ENCODE measurements at places on chromosomes 12 and 14.

GRCh38 chr12:130127532-130127911 is 34.7 kb upstream of the FZD10 start:
- DNase-seq, result no peak

- no peak for DNase-seq
These were observed at the start of gene SYT1 for GRCh38 chr12:78864403-78864869. Gene SYT1, plus strand, starts transcription at chr12:78864774.

GRCh38 chr12:90938451-90938850 is 16.5 kb downstream of the CCER1 start:
- DNase-seq, result no peak

DNA sequence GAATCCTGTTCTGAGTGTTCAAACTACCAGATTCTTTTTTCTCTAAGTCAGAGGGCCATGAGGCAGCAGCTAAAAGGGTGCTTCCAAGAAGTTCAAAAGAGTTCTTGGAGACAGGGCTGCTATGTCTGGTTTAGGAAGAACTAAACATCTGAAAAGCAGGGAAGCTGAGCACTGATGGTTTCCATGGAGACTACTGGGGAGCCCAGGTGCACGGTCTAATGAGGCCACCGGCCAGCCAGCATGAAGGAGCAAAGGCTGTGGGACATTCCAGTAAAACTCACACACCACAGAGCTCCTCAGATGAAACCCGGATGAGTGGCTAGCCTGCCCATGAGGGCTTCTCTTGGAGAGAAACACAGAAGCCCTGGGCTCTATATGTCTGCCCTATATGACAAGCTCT is 97.3 kb downstream of the KCNK10 start:
- DNase-seq, result no peak

GRCh38 chr12:29783773-29784666 is at the start of gene TMTC1:
Gene TMTC1, minus strand, starts transcription at chr12:29783942. Its CDS starts 191 bp downstream, at chr12:29783751.
- no peak for DNase-seq

DNA sequence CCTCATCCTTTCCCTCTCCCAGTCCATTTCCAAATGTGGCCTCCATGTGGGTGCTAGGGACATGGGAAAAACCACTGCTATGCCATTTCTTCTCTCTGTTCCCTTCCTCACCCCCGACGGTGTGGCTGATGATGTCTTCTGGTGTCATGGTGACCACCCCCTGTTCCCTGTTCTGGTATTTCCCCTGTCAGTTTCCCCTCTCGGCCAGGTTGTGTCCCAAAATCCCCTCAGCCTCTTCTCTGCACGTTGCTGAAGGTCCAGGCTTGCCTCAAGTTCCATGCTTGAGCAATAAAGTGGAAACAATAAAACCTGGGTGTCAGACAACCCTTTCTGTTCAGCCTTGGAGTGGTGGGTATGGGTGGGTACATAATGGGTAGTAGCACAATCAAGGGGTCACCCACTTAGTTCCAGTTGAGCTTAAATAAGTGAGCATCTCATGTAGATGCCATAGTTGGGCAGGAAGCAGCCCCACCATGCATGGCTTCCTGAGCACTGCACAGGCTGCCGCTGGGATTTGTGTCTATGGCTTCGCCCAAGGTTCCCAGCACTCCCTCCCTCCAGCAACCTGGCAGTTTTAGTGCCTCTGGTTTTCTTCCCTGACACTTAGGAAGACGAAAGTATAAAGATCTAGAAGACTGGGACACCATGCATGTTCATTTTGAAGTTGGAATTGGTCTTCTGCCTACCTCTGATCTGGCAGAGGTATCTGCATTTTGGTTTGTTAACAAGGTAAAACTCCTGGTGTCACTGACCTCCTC is 8.7 kb upstream of the ITFG2 start:
- no peak for DNase-seq

GRCh38 chr14:48274826-48275225 is 599.4 kb upstream of the MDGA2 start:
- DNase-seq, result no peak

- DNase-seq, result no peak
These were observed 88.8 kb downstream of the GALNT8 start for GRCh38 chr12:4809013-4809448.

DNA sequence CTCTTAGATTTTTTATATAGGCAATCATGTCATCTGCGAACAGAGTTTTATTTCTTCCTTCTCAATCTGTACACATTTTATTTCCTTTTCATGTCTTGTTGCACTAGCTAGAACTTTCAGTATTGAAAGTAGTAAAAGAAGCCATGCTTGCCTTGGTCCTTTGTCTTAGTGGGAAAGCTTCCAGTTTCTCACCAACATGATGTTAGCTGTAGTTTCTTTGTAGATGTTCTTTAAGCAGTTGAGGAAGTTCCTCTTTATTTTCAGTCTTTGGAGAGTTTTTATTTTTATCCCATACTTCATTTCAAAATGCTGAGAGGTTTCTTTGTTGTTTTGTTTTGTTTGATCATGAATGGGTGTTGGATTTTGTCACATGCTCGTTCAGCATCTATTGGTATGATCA is 12.7 kb upstream of the RIMKLB start:
- DNase-seq, result no peak

DNA sequence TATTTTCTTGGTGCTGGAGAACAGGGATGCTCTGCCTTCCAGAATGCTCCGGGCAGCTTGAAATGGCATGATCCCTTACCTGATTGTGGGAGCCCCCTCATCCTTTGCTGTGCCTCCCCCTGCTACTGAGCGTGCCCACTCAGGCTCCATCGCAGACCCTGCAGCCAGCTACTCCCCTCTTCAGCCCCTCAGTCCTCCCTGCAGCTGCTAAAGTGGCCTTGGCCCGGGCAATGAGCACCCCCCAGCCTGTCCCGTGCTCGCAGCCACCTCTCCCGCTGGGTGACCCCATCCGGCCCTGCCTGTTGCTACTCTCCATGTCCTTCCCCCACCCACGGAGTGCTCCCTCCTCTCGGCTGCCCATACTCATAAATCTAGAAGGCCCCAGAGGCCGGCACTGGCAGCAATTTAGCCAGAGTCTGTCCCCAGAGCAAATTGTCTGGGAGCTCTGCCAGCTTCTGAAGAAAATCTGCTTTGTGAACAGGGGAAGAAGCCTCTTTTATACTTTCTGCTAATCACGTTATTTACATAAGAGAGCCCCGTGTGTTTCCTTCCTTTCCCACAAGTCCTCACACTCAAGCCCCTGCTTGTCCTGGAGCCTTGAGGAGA is 143.7 kb upstream of the FRMD6 start:
- no peak for DNase-seq

- DNase-seq, result no peak
These were observed 5.7 kb downstream of the SOCS2 start for GRCh38 chr12:93578221-93578620.

- DNase-seq, result peak; percentile 20
These were observed 33.2 kb downstream of the ZNF664 start for GRCh38 chr12:124006085-124006845.

- DNase-seq, result no peak
These were observed 15.5 kb downstream of the XPOT start for GRCh38 chr12:64419696-64420095.

- no peak for DNase-seq
These were observed 244.0 kb upstream of the FKBP4 start for GRCh38 chr12:2550561-2551411.

DNA sequence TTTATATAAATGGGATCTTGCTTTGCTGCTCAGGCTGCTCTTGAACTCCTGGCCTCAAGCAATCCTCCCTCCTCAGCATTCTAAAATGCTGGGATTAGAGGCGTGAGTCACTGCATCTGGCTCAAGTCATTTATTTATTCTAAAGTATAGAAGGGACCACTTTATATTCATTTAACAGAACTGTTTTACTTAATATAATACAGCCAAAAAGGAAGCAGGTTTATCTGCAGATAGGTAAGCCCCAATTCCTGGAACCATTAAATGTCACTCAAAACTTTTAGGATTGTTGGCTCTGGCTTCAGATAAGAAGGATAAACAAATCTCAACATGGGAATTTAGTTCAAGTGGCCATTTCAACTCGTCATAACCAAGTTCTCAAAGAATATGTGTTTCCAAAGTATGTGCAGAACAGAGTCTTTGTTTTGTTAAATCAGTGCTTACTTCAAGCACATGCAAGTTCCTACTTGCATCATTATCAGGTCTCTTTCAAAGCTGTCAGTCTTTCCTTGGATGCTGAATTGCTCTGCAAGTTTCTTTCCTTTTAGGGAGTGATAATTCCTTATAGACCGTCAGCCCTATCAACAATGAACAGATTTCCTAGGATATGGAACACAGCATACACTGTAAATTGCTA is 60.4 kb downstream of the KITLG start:
- DNase-seq, result no peak

GRCh38 chr12:111158992-111159391 is 209.9 kb downstream of the PHETA1 start:
- DNase-seq, result no peak

DNA sequence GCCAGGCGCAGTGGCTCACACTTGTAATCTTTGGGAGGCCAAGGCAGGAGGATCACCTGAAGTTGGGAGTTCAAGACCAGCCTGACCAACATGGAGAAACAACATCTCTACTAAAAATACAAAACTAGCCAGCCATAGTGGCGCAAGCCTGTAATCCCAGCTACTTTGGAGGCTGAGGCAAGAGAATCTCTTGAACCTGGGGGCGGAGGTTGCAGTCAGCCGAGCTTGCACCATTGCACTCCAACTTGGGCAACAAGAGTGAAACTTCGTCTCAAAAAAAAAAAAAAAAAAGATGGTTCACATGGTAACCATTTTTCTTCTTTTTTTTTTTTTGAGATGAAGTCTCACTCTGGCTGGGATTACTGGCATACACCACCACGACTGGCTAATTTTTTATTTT is 35.3 kb downstream of the SLC2A14 start:
- DNase-seq, result no peak

- DNase-seq, result peak; percentile 88
These were observed 12.1 kb upstream of the ESPL1 start for GRCh38 chr12:53255996-53256395.

- no peak for DNase-seq
These were observed 45.0 kb downstream of the ACTN1 start for GRCh38 chr14:68934066-68934465.

GRCh38 chr14:35932136-35932535 is 106.0 kb downstream of the BRMS1L start:
- DNase-seq, result no peak

GRCh38 chr12:1344245-1344644 is 250.1 kb downstream of the FBXL14 start:
- no peak for DNase-seq

- DNase-seq, result no peak
These were observed 55.6 kb downstream of the PITPNM2 start for GRCh38 chr12:123095078-123095881.

- peak; percentile 32 for DNase-seq
These were observed 35.7 kb upstream of the ATP2A2 start for GRCh38 chr12:110245369-110245772.

DNA sequence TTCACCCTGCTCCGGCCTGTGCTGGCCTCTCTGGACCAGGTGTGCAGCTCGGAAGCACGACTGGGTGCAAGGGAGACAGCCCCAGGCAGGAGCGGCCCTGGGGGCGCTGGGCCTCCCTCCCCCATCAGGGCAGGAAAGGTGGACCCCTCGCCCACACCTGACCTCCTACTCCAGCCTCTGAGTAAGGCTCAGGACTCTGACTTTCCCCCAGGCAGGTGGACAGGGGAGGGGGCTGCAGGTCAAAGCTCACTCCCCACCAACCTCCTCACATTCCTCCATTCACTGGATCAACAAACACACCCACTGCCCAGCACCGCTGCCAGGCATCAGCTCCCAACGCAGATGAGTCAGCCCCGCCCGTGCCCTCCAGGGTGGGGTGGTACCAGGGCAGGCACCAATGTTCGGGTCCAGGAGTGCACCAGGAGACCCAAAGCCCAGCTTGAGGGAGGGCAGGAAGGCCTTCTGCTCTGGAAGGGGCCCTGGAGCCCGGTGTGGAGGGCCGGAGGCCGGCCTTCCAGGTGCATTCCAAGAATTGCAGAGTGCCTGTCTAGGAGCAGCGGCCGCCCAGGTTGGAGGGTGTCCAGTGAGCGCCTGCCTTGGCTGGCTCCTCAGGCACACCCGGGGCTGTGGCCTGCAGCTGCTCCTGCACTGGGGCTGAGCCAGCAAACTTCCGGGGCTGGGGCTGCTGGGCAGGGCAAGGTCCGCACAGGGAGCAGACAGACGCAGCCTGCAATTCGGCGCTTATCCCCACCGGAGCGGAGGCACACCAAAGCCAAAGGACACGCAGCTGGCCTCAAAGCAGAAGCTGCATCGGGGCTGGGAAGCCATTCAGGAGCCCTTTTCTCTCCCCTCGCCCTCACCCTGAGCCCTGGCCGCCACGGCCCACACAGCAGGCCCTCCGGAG is 1.6 kb upstream of the INF2 start:
- DNase-seq, result no peak

DNA sequence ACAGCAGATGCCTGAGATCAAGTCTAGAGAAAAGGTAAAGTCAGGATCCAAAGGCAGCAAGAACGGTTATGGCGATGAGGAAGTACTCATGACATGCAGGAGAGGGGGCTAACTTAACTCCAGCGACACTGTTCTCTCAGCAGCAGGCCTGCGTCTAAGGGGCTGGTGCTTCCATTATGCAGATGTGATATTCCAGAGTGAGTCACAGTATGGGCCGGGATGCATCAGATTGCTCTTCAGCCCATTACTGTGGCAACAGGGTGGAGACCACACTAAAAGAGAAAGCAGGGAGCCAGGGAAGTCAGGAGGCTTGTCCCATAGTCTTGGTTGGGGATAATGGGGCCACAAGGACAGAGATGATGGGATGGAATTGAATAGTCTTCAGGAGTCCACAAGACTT is 151.8 kb upstream of the NTF3 start:
- DNase-seq, result no peak

DNA sequence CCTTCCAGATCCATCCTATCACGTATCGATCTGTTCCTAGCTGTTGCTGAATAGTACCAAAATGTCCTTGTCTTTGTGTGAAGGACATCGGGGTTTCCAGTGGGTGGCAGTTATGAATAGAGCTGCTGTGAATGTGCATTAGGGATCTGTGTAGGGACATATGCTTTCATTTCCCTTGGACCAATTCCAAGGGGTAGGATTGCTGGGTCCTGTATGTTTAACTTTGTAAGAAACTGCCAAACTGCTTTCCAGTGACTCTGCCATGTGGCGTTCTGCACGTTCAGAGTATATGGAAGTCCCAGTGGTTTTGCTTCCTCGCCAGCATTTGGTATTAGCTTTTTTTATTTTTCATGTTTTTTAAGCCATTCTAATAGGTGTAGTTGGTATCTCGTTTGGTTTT is 28.6 kb downstream of the PACS2 start:
- no peak for DNase-seq

DNA sequence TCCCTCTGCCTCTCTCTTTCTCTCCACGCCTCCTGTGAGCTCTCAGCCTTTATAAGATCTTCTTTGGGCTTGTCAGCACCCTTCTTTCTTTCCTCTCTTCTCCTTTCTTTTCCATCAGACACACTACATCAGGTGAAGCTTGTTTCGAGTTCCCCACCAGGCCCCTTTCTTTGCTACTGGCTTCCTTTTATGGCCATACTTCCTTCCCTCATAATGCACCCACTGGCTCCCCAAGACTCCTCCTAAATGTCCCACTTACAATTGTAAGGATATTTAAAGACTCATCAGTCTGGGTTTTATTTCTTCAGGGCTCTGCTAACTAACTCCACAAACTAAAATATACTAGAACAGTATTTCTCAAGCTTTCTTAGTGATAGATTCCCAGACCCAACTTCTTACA is 3.5 kb upstream of the RNU6-8 start:
- DNase-seq, result no peak

Measured in AML-193 (cell line).